ENCODE measurements at places on chromosomes 2 and 18.

GRCh38 chr2:172096626-172097547 lies 5.8 kb downstream of the DLX2 start:
- H3K36me3 ChIP-seq: no peaks in the 10 kb centered on the region
- DNase-seq: no peak
- peaks cover 18% of the 10 kb centered on the region for H3K4me1 ChIP-seq
- H3K27ac ChIP-seq: no peak overlapping the region
- no peak overlapping the region for H3K4me3 ChIP-seq

GRCh38 chr18:23134780-23135549 lies at the start of gene CABLES1:
Gene CABLES1, plus strand, starts transcription at chr18:23135485. Its CDS starts 278 bp downstream, at chr18:23135763.
- H3K27ac ChIP-seq: peak within 1 kb of the TSS; percentile 97
- no peaks in the 10 kb centered on the region for H3K36me3 ChIP-seq
- peak within 1 kb of the TSS; percentile 85 for H3K4me3 ChIP-seq
- peaks cover 45% of the 10 kb centered on the region for H3K4me1 ChIP-seq
- no peaks in the 10 kb centered on the region for H3K27me3 ChIP-seq
- DNase-seq: peak; percentile 59

GRCh38 chr18:71237641-71238040 lies 948.8 kb downstream of the SOCS6 start:
- H3K27ac ChIP-seq: no peak overlapping the region
- H3K27me3 ChIP-seq: no peaks in the 10 kb centered on the region
- H3K4me1 ChIP-seq: no peaks in the 10 kb centered on the region
- no peaks in the 10 kb centered on the region for H3K36me3 ChIP-seq

- no peaks in the 10 kb centered on the region for H3K36me3 ChIP-seq
- no peak for DNase-seq
- H3K27ac ChIP-seq: no peak overlapping the region
- no peaks in the 10 kb centered on the region for H3K4me1 ChIP-seq
- no peaks in the 10 kb centered on the region for H3K27me3 ChIP-seq
- H3K4me3 ChIP-seq: no peak overlapping the region
Observed at GRCh38 chr2:146954544-146954943, 890.3 kb upstream of the ACVR2A start.

GRCh38 chr2:160390544-160391455 lies 102.8 kb downstream of the RBMS1 start:
- no peaks in the 10 kb centered on the region for H3K4me1 ChIP-seq
- no peaks in the 10 kb centered on the region for H3K36me3 ChIP-seq
- no peak overlapping the region for H3K27ac ChIP-seq
- no peak overlapping the region for H3K4me3 ChIP-seq

GRCh38 chr2:236743039-236743920 lies 173.7 kb downstream of the ACKR3 start:
- H3K36me3 ChIP-seq: no peaks in the 10 kb centered on the region
- H3K4me1 ChIP-seq: no peaks in the 10 kb centered on the region
- no peaks in the 10 kb centered on the region for H3K27me3 ChIP-seq
- no peak for DNase-seq

DNA sequence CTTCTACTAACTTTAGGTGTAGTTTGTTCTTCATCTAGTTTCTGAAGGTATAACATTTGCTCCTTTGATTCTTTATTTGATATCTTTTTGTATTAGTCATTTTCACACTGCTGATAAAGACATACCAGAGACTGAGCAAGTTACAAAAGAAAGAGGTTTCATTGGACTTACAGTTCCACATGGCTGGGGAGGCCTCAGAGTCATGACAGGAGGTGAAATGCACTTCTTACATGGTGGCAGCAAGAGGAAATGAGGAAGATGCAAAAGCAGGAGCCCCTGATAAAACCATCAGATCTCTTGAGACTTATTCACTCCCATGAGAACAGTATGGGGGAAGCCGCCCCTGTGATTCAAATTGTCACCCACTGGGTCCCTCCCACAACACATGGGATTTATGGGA lies 544.4 kb upstream of the DSEL start:
- no peak for DNase-seq
- no peaks in the 10 kb centered on the region for H3K27me3 ChIP-seq
- H3K27ac ChIP-seq: no peak overlapping the region
- H3K4me3 ChIP-seq: no peak overlapping the region

GRCh38 chr2:143758629-143759330 lies 629.6 kb downstream of the ARHGAP15 start:
- no peaks in the 10 kb centered on the region for H3K27me3 ChIP-seq
- no peak overlapping the region for H3K27ac ChIP-seq
- DNase-seq: no peak
- H3K4me3 ChIP-seq: no peak overlapping the region
- no peaks in the 10 kb centered on the region for H3K4me1 ChIP-seq

Measured in liver (tissue), 10 donors.